NCI-H526 (cell line): ENCODE measurements at places on chromosomes 5 and 9.

DNA sequence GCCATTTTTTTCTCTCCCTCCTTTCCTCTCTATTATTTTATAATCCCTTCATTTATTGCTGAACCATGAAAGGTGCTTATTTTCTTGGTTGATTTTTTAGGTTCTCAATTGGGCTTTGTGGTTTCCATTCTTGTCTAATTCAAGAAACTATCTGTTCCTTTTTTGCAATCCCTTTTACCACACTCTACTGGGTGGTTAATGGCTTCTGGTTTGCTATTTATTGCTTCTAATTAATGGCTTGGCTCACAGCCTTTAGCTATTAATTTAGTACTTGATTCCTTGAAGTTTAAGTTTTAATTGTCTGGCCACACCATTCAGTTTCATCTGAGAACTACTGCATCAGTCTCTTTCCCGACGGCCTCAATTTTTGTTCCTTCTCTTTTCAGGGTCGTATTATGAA is 5.6 kb downstream of the FRRS1L start:
- no peak for DNase-seq

DNA sequence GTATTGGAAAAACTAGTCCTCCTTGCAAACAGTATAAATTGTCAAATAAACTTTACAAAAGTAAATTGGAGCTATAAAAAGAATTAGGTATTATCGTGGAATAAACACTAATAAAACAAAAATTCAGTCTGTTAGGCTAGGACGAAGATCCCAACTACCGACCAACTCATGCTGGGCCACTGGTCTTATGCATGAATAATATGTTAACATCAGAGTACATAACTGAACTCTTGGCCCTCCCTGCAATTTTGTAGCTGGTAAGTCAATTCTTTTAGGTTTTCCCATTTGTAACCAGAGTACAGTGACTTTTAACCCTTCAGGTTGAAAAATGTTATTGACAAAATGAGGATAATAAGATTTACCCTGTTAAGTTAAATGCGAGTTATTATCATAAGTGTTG is 428.7 kb downstream of the BNC2 start:
- DNase-seq: no peak

DNA sequence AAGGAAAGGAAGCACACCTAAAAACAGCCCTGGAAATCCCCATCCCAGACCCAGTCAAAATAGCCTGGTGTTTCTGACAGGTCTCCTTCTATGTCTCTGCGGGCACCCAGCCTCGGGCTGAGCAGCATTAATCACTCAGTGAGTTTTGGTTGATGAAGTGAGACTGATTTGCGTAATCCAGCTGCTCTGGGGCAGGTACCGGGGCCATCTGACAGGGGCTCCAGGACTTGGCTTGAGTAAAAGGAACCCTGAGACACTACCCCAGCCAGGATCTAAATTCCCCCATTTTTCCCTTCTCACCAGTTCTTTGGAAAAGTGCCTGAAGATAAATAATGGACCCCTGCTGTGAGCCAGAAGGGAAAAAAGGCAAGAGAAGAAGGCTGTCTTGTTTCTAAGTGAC is 596 bp downstream of the SLC28A3 start:
- DNase-seq: peak; percentile 63

GRCh38 chr9:113471566-113471965 is 8.0 kb downstream of the RGS3 start:
- no peak for DNase-seq

DNA sequence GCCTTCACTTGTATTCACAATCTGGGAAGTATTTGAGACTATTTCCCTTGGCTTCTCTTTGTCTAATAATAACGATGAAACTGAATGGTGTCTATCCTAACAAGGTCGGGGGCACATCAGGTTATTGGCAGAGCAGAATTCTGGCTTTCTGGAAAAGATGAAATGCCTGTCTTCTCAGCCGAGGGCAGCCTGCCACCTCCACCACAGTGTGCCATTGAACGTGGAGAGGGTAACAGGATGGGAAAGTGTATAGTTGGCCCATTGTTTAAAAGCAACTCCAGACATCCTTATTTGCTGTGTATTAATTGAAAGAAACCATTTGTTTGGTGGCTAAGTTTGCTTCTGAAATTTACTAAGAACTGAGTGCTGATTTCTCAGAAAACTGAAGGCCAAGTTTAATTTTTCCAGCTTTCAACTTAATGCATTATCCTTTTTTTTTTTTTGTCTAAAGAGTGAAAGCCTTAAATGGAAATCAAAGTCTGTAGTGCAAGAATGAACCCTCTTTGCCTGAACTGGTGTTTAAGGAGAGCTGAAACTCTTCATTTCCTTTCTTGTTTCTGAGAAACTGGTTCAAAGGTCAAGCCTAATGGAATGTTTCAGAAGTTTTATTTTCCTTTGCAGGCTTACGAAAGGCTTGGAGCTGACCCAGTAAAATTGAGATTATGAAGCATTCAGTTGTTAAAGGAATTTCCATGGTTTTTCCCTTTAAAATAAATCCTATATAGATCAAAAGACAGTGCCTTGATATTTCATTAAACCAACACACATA is 563.7 kb upstream of the DAP start:
- no peak for DNase-seq

- no peak for DNase-seq
Observed at GRCh38 chr5:115457571-115457970, 87.0 kb downstream of the FEM1C start.
